Neuronal stem cell (in vitro differentiated cells): ENCODE measurements at places on chromosomes 11 and 22.

DNA sequence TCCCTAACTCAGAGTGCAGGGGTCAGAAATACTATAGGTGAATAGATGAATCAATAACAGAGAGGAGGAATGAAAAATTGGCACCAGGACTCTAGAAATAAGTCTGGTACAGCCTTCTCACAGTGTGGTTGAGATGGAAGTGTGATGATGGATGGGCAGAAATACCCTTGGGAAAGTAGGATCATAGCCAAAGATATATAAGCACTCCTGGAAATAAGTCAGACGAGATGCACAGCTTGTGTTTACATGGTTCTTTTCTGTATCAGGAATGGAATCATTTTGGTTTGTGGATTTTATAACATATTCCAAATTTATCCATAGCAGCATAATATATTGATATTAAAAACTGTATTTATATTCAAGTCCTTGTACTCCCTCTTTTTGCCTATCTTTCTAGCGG lies 33.5 kb upstream of the SEZ6L start:
- no peaks in the 10 kb centered on the region for H3K4me1 ChIP-seq
- no peak for DNase-seq
- no peak overlapping the region for H3K4me3 ChIP-seq

GRCh38 chr11:72750556-72751115 lies 1.6 kb downstream of the ARAP1 start:
- H3K27ac ChIP-seq = no peak overlapping the region
- H3K4me1 ChIP-seq = peaks cover 15% of the 10 kb centered on the region
- no peaks in the 10 kb centered on the region for H3K36me3 ChIP-seq
- H3K27me3 ChIP-seq = peaks cover 5% of the 10 kb centered on the region
- DNase-seq = no peak

- no peaks in the 10 kb centered on the region for H3K4me1 ChIP-seq
- no peaks in the 10 kb centered on the region for H3K27me3 ChIP-seq
- no peaks in the 10 kb centered on the region for H3K36me3 ChIP-seq
- H3K27ac ChIP-seq = no peak overlapping the region
- no peak overlapping the region for H3K4me3 ChIP-seq
Measured at GRCh38 chr11:44427432-44427831, 117.5 kb upstream of the ALX4 start.

GRCh38 chr11:21794306-21794705 lies 398.6 kb upstream of the ANO5 start:
- no peak overlapping the region for H3K4me3 ChIP-seq
- H3K27me3 ChIP-seq = no peaks in the 10 kb centered on the region
- no peak for DNase-seq
- no peaks in the 10 kb centered on the region for H3K36me3 ChIP-seq
- H3K4me1 ChIP-seq = no peaks in the 10 kb centered on the region

- H3K27me3 ChIP-seq = no peaks in the 10 kb centered on the region
- no peak for DNase-seq
- H3K36me3 ChIP-seq = no peaks in the 10 kb centered on the region
- no peak overlapping the region for H3K4me3 ChIP-seq
- no peak overlapping the region for H3K27ac ChIP-seq
Measured at GRCh38 chr11:111428113-111428876, 49.2 kb upstream of the POU2AF1 start.

- no peak for DNase-seq
- no peak overlapping the region for H3K27ac ChIP-seq
- H3K36me3 ChIP-seq = no peaks in the 10 kb centered on the region
Measured at GRCh38 chr11:72649215-72649976, 24.8 kb downstream of the PDE2A start.

DNA sequence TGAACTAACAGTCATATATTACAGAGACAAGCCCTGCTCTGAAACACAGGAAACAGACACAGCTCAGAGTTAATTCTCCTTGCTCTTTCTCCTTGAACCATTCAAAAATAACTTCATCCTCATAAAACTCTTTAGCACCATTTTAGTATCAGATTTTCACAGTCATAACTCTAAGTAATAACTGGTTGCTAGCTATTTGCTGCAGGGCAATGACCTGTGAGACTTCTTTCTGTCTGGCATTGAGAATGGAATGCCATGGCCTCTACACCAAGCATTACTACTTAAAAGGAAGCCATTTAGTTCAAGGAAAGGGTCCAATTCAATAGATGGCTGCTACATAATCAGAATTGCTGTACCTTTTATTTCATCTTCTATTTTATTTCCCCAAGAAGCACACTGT lies 186.6 kb upstream of the CCDC90B start:
- no peak overlapping the region for H3K4me3 ChIP-seq
- no peaks in the 10 kb centered on the region for H3K4me1 ChIP-seq
- no peak for DNase-seq
- no peak overlapping the region for H3K27ac ChIP-seq
- no peaks in the 10 kb centered on the region for H3K27me3 ChIP-seq

DNA sequence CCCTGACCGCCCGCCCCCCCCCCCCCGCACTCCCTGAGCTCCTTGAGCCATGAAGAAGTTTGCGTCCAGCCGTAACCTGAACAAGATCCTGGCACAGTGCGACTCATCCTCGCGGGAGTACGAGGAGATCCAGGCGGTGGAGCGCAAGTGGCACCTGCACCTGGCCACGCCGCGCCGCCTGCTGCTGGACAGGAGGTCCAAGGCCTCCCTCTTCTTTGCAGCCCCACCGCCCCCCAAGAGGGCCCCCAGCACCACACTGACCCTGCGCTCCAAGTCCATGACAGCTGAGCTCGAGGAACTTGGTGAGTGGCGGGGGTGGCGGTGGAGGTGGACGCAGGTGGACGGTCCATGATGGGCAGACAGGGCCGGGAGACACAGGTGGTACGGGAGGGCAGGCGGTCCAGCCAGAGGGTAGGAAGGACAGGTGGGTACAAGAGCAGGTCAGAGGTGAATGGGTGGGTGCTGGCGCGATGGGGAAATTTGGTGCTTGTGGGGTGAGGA lies 32.1 kb upstream of the ACR start:
- no peaks in the 10 kb centered on the region for H3K27me3 ChIP-seq
- H3K36me3 ChIP-seq = peaks cover 80% of the 10 kb centered on the region
- H3K27ac ChIP-seq = no peak overlapping the region
- no peak for DNase-seq

- no peak overlapping the region for H3K4me3 ChIP-seq
- H3K4me1 ChIP-seq = no peaks in the 10 kb centered on the region
- H3K36me3 ChIP-seq = no peaks in the 10 kb centered on the region
- H3K27me3 ChIP-seq = no peaks in the 10 kb centered on the region
- peak; percentile 42 for DNase-seq
Measured at GRCh38 chr11:99015634-99016454, 4.9 kb upstream of the CNTN5 start.

- H3K27ac ChIP-seq = no peak overlapping the region
- peaks cover 83% of the 10 kb centered on the region for H3K36me3 ChIP-seq
- no peak overlapping the region for H3K4me3 ChIP-seq
- no peaks in the 10 kb centered on the region for H3K4me1 ChIP-seq
- H3K27me3 ChIP-seq = no peaks in the 10 kb centered on the region
- no peak for DNase-seq
Measured at GRCh38 chr22:36287881-36288515, 35.1 kb downstream of the APOL1 start.

- no peaks in the 10 kb centered on the region for H3K27me3 ChIP-seq
- no peaks in the 10 kb centered on the region for H3K36me3 ChIP-seq
- no peak overlapping the region for H3K4me3 ChIP-seq
- peaks cover 10% of the 10 kb centered on the region for H3K4me1 ChIP-seq
- no peak overlapping the region for H3K27ac ChIP-seq
Measured at GRCh38 chr22:26797910-26798309, 140.5 kb downstream of the MIAT start.
